AG10803 (cell line): ENCODE measurements at places on chromosomes 1 and 21.

GRCh38 chr1:225923381-225923691, 714 bp downstream of the PYCR2 start:
- DNase-seq: no peak

DNA sequence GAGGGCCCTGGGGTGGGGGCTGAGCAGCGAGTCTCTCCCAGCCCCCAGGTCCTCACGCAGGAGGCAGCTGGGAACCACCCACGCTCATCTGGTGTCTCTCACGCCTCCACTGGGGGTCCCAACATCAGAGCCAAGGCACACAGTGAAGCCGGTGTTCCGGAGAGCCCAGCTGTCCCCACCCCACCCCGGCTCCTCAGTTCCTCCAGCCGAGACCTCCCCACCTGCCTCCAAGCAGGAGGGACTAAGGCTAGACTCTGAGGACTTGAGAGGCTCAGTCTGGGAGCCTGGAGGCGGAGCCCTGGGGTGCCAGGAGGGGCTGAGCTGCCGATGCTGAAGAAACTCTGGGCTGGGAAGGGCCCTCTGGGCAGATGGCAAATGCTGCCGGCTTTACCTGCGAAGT, 1.6 kb upstream of the HPCA start:
- no peak for DNase-seq

- no peak for DNase-seq
Measured at GRCh38 chr1:14822493-14822892, 224.0 kb downstream of the KAZN start.

DNA sequence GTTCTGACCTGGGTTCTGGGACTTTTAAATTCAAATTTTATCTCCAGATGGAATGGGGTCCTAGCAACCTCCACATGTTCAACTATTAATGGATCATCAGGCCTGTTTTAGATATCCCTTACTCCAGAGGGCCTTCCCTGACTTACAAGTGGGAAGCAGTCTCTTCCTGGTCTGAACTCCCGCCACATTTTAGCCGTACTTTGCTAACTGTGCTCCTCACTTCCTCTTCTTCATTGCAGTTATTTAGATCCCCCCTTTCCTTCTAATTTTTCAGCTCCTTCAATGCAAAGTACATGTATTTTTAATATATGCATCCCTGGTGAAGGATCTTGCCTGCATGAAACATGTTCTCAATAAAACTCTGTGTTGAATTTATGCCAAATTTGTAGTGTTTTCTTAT, 3.7 kb downstream of the CD1A start:
- DNase-seq: no peak

GRCh38 chr1:12130466-12131130, 36.2 kb upstream of the TNFRSF1B start:
- DNase-seq: no peak

DNA sequence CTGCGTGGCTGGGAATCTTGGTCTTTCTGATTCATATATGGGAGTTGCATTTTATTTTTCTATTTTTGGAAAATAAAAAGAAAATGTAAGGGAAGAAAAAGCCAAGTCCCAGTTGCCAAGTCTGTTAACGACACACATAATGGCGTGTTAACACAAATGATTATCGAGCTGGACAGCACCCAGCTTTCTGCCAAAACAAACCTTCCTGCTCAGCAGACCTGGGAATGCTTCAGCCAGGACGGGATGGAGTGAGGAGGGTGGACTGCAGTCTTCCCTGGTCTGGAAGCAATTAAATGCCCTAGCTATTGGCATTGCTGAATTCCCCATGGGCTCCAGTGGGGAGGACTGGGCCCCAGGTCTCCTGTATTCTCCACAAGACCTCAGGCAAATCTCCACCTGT, 184.2 kb upstream of the USP24 start:
- DNase-seq: peak; percentile 54
